CD4-positive, CD25-positive, alpha-beta regulatory T cell (primary cell): ENCODE measurements at places on chromosomes 3 and 15. TPM values are rescaled to one million over a fixed set of nuclear protein-coding genes. Genes with fewer than 3 reads are reported as not detected.

The TGM4 gene
- polyA plus RNA-seq, result 0.14 TPM

The COL8A1 gene
- not detected for polyA plus RNA-seq

The RTP3 gene
- not detected for polyA plus RNA-seq

The HEG1 gene
- 1.9 TPM for polyA plus RNA-seq

The SAMMSON gene
- not detected for polyA plus RNA-seq

The MEGF11 gene
- polyA plus RNA-seq, result 0.29 TPM

The PPP1R2 gene
- polyA plus RNA-seq, result 337 TPM

The PTPRG gene
- polyA plus RNA-seq, result not detected

The AHSG gene
- polyA plus RNA-seq, result not detected

The ATP8B4 gene
- not detected for polyA plus RNA-seq

The GJD2 gene
- not detected for polyA plus RNA-seq

The ARL14 gene
- not detected for polyA plus RNA-seq

The ARL6IP5 gene
- polyA plus RNA-seq, result 528 TPM

The NKTR gene
- polyA plus RNA-seq, result 17.1 TPM

The FANCD2OS gene
- polyA plus RNA-seq, result not detected

The RBM5 gene
- 29.6 TPM for polyA plus RNA-seq

The SPSB4 gene
- polyA plus RNA-seq, result not detected

The ERC2 gene
- polyA plus RNA-seq, result not detected

The SEC62 gene
- polyA plus RNA-seq, result 144 TPM

The UBA5 gene
- 34.4 TPM for polyA plus RNA-seq

The RLBP1 gene
- not detected for polyA plus RNA-seq

The CA12 gene
- not detected for polyA plus RNA-seq

The PLSCR5 gene
- polyA plus RNA-seq, result not detected

The ZKSCAN7 gene
- polyA plus RNA-seq, result 1.7 TPM

The LDHAL6B gene
- polyA plus RNA-seq, result not detected

The SCAANT1 gene
- not detected for polyA plus RNA-seq

The ST8SIA2 gene
- not detected for polyA plus RNA-seq

The TMEM212 gene
- not detected for polyA plus RNA-seq

The UBR1 gene
- polyA plus RNA-seq, result 18.7 TPM

The ARGFX gene
- polyA plus RNA-seq, result not detected

The PLXNA1 gene
- 0.25 TPM for polyA plus RNA-seq

The SKOR1 gene
- not detected for polyA plus RNA-seq

The DLL4 gene
- polyA plus RNA-seq, result not detected

The TMF1 gene
- 36.6 TPM for polyA plus RNA-seq

The HCLS1 gene
- polyA plus RNA-seq, result 499 TPM

The TM6SF1 gene
- polyA plus RNA-seq, result not detected

The MYRIP gene
- polyA plus RNA-seq, result not detected

The ERICH6 gene
- polyA plus RNA-seq, result not detected

The ADAMTS9 gene
- polyA plus RNA-seq, result not detected

The VIPR1 gene
- polyA plus RNA-seq, result 7.7 TPM

The TM4SF4 gene
- polyA plus RNA-seq, result not detected

The AKAP13 gene
- polyA plus RNA-seq, result 112 TPM

The SENP8 gene
- 0.79 TPM for polyA plus RNA-seq

The CCK gene
- not detected for polyA plus RNA-seq

The GPR171 gene
- polyA plus RNA-seq, result 118 TPM

The PGBD4 gene
- polyA plus RNA-seq, result 1.9 TPM

The MELTF gene
- polyA plus RNA-seq, result 0.10 TPM

The ENTPD3 gene
- not detected for polyA plus RNA-seq

The GOLGA6L24 gene
- polyA plus RNA-seq, result not detected

The IMPG2 gene
- not detected for polyA plus RNA-seq

The TP53BP1 gene
- 7.8 TPM for polyA plus RNA-seq

The CCR3 gene
- 14.7 TPM for polyA plus RNA-seq
